NCI-H2227 treated with DMSO at 0.1 percent for 48 hours (cell line): ENCODE measurements at places on chromosomes 4 and X.

GRCh38 chrX:34559325-34559724 is 97.8 kb downstream of the TMEM47 start:
- DNase-seq = no peak

DNA sequence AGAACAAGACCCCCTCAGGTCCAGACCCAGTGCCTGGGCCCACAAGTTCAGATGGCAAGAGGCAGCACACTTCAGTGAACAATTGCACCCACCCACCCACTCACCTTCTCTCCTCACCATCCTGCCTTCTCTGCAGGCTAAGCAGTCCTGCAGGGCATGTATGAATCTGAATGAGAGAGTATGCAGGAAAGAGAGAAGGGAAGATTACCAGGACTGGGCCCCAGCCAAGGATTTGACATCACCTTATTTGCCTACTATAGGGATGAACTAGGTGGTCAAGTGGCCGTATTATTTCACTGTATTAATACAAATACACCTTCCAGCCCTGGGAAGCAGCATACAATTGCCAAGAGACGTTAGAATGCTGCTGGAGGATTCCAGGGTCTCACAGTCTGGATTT is 2.1 kb upstream of the ZNF141 start:
- DNase-seq = no peak

DNA sequence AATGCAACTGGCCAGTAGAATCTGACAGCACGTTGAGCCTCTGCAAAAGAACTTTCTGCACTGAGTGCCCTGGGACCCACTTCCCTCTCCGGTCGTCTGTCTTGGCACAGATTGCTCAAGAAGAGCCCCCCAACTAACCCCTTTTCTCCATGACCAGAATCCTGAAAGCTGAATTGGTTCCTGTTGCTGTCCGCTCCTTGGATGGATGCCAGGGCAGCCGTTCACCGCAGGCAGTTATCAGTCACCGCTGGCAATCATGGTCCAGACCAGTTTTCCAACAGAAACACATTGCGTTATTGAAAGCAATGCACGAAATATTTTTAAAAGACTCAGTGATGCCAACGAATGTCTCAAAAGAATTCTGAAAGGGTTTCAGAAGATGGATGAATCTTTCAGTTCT is 733.7 kb upstream of the FRG1 start:
- no peak for DNase-seq

GRCh38 chrX:133654811-133655210 is 239.5 kb upstream of the GPC4 start:
- no peak for DNase-seq

- DNase-seq = no peak
These were observed 177.3 kb downstream of the FRMPD4 start for GRCh38 chrX:12315526-12315925.

DNA sequence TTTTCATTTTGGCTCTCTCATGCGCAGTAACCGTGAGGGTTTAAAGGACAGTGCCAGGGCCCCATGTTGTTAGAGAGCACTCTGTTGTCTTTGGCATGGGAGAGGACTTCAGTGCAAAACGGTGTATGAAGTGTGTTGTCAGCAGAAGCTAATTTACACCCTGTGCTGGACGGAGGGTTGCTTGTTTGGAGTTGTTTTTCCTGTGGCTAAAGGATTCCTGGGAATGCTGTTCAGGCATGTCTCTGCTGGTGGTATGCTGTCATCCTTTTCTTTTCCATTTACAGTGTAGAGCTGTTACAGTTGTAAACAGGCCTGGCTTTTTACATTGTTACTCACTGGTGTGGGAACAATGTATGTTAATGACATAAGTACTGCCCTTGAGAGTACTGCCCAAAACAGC is 206.3 kb downstream of the CBR4 start:
- no peak for DNase-seq

DNA sequence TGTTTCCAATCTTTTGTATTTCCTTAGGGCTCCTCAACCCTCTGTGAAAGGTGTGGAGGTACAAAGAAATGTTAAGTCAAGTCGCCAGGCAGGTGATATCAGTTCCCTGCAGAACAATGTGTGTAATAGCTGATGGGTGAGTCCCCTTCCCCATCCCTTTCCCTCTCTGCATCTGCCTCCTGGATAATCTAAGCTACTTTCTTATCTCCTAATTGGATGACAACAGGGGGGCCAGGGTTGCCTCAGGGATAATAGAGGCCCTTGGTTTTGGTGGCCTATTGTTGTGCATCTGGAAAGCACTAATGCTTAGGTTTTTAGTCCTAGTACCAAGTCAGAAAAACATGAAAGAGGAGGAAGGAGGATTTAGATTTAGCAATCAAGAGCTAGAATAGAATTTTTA is 29.1 kb downstream of the MAGED1 start:
- DNase-seq = no peak

GRCh38 chrX:112197840-112198239 is 115.3 kb upstream of the TRPC5 start:
- DNase-seq = no peak

DNA sequence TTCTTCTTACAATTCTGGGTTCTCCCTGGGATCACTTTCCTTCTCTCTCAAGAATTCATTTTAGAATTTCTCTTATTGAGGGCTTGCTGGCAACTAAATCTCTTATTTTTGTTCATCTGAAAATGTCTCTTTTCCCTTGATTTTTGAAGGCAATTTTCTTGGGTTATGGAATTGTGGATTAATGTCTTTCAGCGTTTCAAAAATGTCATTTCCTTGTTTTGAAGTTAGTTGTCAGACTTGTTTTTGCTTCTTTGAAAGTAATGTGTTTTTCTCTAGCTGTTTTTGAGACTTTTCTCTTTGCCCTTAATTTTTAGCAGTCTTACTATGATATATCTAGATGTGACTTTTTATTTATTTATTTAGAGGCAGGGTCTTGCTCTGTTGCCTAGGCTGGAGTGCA is 205.7 kb downstream of the CHIC2 start:
- no peak for DNase-seq

GRCh38 chr4:108893468-108893867 is 130.6 kb upstream of the ETNPPL start:
- no peak for DNase-seq
